GM23338 (cell line): ENCODE measurements at places on chromosomes 16 and 17. TPM values are rescaled to one million over a fixed set of nuclear protein-coding genes. Genes with fewer than 3 reads are reported as not detected.

SOCS1 gene
- polyA plus RNA-seq = 104 and 108 TPM in 2 replicates

TBC1D3G gene
- polyA plus RNA-seq = not detected in 2 replicates

CCL2 gene
- polyA plus RNA-seq = 17.5 and 18.5 TPM in 2 replicates

DNA sequence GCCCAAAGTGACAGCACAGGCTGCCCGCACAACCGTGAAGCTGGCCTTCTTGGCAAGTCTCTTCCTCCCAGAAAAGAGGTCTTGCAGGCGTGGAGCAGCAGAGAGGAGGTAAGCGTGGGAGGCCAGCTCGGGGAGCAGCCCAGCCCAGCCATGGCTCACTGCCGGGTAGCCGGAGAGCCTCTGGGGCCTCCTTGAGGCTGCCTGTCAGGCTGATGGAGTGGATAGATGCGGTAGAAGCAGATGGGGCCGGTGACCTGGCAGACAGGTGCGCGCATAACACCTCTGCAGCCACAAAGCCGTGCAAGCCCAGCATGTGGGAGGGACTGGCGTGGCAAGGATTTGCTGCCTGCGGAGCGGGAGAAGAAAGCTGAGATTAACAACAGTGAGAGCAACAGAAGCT is 17.1 kb upstream of the DOK4 start:
- no peaks in the 10 kb centered on the region for H3K36me3 ChIP-seq
- peak; percentile 41 for DNase-seq
- H3K27ac ChIP-seq = no peak overlapping the region
- H3K4me3 ChIP-seq = no peak overlapping the region
- no peaks in the 10 kb centered on the region for H3K4me1 ChIP-seq

DNA sequence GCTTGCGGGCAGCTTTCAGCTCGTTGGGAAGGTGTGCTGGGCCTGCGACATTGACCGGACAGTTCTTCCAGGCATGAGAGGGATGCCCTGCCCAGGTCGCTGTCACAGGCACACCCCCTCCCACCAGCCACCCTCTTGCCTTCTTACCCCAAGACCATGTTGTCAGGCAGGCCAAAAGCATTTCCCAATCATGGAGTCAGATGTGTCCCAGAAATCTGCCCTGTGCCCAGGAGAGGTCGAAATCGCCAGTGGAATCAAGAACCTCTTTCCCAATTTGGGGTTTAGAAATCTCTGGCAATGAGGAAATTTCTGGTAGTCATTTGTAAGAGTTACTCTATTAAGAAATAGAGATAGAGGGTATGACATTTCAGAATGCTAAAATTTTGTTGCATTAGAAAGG is 177.1 kb downstream of the RAB11FIP4 start:
- H3K27ac ChIP-seq = no peak overlapping the region
- H3K4me1 ChIP-seq = peaks cover 8% of the 10 kb centered on the region
- DNase-seq = no peak
- H3K4me3 ChIP-seq = no peak overlapping the region

- H3K36me3 ChIP-seq = no peaks in the 10 kb centered on the region
- H3K27ac ChIP-seq = no peak overlapping the region
Measured at GRCh38 chr16:65658349-65658748, 536.5 kb upstream of the CDH11 start.

DNA sequence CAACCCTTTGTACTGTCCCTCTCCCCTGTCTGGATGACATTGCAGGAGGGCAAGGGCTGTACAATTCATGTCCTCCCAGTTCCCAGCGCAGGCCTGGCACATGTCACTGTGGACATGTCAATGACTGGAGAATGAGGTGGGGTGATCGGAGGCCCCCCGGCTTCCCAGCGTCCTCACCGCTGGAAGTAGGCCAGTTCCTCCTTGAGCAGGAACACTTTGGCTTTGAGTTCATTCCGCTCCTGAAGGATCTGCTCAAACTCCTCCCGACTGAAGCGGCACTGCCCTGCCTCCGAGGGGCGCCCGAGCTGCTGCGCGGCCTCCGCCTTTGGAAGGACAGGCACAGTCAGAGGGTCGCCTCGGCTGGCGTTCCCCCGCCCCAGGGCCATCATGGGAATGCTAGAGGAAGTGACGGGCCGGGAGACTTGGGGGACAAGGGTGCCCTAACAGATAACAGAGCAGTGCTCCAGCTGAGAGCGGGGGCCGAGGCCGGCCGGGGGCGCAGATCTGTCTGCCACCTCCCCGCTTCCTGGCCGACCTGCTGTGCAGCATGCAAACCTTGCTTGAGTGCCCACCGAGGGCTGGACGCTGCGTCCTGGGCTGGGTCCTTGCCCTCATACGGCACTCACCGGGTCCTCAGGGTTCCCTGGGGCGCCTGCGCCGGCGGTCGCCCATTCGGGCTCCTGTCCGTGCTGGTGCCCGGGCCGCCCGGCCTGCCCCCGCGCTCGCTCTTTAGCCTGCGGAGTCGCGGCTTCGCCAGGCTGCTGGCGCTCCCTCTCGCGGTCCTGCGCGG is 1.3 kb downstream of the RILP start:
- peak; percentile 83 for DNase-seq
- H3K36me3 ChIP-seq = peaks cover 23% of the 10 kb centered on the region
- H3K27me3 ChIP-seq = peaks cover 6% of the 10 kb centered on the region
- H3K4me3 ChIP-seq = peak overlapping the region; percentile 75

DNA sequence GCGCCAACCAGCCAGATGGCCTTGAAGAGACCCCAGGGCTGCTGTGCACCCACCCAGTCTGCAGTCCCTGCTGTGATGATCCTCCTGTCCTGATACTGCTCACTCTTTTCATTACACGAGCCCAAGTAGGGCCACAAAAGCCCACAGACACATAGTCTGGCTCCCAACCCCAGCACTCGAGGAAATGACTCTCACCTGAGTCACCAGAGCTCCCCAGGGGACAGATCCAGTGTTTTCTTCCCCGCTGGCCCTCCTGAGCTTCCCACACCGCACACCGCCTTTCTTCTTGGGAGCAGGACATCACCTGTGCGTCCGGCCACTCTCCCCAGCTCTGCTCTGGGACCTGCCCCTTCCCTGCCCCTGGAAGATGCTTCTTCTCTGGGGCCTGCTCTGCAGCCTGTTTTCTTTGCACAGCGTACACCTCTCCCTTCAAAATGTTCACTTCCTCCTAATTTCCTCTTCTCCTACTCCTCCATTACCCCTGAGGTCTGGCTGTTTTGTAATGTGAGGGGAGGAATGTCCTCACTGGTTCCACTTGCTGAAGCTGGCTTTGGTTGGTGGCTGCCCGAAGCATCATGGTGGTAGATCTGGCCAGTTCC is 2.0 kb upstream of the SCN4A start:
- no peak for DNase-seq
- H3K27ac ChIP-seq = no peak overlapping the region
- H3K4me3 ChIP-seq = no peak overlapping the region
- H3K4me1 ChIP-seq = no peaks in the 10 kb centered on the region
- no peaks in the 10 kb centered on the region for H3K27me3 ChIP-seq
